Osteocyte (in vitro differentiated cells): ENCODE measurements at places on chromosomes 16 and 17. TPM values are rescaled to one million over a fixed set of nuclear protein-coding genes. Genes with fewer than 3 reads are reported as not detected.
A peak's percentile ranks its signal among the peaks of the same experiment; 100 is the strongest.

DNA sequence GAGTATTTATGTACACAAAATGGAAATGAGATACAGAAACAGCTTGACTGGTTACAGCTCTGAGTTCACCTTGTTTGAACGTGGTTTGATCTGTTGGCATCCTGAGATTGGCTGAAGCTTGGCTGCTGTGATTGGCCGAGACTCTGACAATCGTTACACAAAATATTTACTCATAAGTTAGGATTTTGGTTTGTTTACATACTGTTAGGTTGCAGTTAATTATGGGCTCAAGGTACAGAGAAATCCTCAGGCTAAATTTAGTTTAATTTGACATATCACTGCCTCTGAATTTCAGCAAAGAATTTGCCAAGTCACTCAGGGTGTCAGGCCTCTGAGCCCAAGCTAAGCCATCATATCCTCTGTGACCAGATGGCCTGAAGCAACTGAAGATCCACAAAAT, 227.3 kb downstream of the COPRS start:
- no peak for DNase-seq

GRCh38 chr16:68065716-68066305, 19.4 kb upstream of the NFATC3 start:
- peak; percentile 46 for DNase-seq

DNA sequence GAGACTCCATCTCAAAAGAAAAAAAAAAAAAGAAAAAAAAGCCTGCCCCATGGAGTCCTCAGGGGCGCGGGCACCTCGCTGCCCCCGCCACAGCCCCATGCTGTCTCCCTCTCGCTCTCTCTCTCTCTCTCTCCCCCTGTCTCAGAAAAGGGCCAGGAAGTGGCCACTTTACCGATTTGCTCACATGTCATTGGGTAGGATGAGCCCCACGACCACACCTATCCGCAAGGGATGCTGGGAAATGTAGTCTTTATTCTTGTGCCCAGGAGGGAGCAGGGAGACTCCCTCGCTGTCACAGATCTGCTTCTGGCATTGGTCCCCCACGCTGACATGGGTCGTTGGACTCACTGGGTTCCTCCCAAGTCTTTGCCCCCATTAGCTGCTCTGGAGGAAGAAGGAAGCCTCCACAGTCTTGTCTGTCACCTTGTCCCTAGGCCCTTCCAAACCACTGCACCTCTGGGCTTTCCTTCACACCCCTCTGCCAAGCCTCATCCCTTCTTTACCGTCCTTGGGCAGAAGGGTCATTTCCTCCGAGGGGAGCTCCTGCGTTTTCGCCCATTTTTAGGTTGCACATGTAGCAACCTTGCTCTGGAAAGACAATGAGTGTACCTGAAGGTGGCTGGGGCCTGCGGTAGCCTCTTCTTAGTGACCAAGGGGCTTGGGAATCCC, 6.9 kb upstream of the GJD3 start:
- no peak for DNase-seq

NOG gene
- total RNA-seq = not detected in 2 replicates

DNA sequence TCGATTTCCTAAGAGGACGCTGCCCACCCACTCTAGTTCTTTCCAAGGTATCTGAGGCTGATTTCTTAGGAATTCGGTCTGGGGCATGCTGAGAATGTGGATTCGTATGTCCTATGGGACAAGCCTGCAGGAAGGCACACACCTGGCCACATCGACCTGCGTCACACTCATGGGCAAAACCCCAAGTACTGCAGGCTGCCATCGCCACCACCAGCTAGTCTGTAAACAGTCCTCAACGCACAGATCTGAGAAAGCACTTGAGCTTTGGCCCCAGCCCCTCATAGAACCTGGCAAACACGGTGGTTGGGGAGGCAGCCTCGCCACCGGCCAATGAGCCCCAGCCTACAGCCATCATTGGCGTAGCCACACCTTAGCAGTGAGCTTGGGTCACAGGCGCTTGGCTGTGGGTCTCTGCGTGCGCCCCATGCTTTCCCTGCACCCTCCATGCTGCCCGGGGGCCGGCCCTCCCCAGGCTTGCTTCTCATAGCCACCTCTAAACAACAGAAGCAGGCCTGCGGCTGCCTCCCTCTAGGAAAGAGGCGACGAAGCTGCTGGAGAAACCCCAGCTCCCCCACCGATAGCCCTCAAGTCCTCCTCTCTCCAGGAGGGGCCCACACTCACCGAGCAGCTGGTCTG, 75.1 kb downstream of the ZNF778 start:
- DNase-seq = no peak

SMIM36 gene
- total RNA-seq = not detected in 2 replicates

TRPV3 gene
- 0.08 and 0.50 TPM in 2 replicates for total RNA-seq

- DNase-seq = no peak
Observed at GRCh38 chr17:72772331-72772821, 320.1 kb downstream of the SLC39A11 start.

- DNase-seq = peak; percentile 62
Observed at GRCh38 chr17:31678431-31678830, 180.6 kb downstream of the COPRS start.

- DNase-seq = no peak
Observed at GRCh38 chr17:6276711-6277110, 158.2 kb downstream of the AIPL1 start.

- DNase-seq = no peak
Observed at GRCh38 chr16:87431926-87432325, 39.8 kb downstream of the MAP1LC3B start.

- DNase-seq = no peak
Observed at GRCh38 chr16:6125483-6126259, 1028.1 kb upstream of the EEF2KMT start.

CD300LF gene
- total RNA-seq = not detected in 2 replicates

DNA sequence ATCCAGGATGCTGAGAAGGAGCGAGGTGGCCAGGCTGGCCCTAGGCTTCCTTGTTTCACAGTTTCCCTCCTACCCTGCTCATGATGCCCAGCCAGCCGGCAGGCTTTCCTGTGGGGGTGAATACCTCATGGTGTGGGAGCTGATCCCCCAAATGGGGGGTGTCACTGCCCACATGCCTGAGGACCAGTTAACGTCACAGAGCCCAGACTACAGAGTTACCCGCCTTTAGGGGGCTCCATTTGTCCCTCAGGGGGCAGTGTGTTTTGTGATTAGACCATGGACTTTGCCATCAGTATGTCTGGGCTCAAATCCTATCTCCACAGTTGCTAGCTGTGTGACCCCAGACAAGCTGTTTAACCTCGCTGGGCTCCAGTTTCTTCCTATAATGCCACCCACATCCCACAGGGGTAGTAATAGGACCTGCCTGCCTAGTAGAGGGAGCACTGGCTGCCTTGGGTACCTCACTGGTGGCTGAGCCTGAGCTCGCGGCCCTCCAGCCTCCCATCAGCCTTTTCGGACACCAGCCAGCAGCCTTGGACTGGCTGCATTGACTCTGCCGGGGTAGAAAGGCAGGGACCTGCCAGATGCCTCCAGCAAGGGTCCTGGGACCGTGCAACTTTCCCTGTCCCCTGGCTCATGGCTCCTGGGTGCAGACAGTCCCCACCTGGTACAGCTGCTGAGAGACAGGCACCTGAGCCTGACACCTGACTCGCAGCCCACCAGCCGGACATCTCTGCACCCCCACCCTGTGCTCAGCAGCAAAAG, 87.5 kb upstream of the GSE1 start:
- no peak for DNase-seq

- DNase-seq = no peak
Observed at GRCh38 chr17:42284024-42284369, 4.3 kb upstream of the STAT5A start.

- peak; percentile 98 for DNase-seq
Observed at GRCh38 chr17:82518826-82519810, at the start of gene FOXK2. Gene FOXK2, plus strand, starts transcription at chr17:82519732. Its CDS starts 157 bp downstream, at chr17:82519889.

KRT28 gene
- not detected in 2 replicates for total RNA-seq

SHISA9 gene
- 0.05 TPM in 1 of 2 replicates, not detected in the other for total RNA-seq

- DNase-seq = no peak
Observed at GRCh38 chr16:14672403-14672971, 21.6 kb downstream of the PLA2G10 start.

GRCh38 chr16:67708368-67708771, 10.7 kb downstream of the GFOD2 start:
- DNase-seq = no peak

DNA sequence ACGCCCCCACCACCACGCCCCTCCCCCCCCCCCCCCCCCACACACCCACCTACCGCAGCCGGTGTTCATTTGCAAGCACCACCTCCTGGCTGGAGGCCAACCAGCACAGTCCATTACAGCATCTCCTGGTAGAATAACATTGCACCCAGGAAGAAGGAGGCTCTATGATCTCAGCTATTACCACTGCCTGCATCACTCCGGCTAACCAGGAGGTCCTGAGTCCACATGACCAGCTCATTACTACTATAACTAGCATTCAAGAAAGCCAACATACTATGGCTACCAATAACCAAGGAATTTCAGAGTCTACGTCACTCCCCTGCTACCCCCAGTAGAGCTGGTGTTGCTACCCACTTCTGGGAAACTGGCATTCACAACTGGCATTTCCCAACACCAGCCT, 81.1 kb upstream of the ALOX12 start:
- no peak for DNase-seq

DNA sequence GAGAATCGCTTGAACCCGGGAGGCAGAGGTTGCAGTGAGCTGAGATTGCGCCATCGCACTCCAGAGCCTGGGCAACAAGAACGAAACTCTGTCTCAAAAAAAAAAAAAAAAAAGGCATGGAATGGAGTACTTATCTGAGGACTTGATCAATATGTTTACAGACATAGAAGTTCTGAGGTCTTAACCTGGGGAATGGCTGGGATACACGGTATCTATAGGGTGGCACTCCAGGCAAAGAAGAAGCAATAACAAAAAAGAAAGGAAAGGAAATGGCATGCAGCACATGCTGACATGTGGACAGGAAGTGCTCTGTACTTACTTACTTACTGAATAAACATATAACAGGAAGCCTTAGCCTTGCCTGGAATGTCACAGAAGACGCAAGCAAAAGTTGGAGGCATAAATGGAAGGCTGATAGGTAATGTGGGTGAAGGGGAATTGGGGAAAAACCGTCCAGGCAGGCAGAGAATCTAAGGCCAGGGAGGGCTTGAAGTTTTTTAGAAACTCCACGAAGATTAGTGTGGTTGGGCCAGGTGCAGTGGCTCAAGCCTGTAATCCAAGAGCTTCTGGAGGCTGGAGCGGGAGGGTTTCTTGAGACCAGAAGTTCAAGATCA, 10.1 kb upstream of the SPOP start:
- no peak for DNase-seq

CALCOCO2 gene
- 94.4 and 102 TPM in 2 replicates for total RNA-seq

PIK3R5 gene
- total RNA-seq = not detected in 2 replicates

GRCh38 chr17:16425698-16426659, 10.6 kb downstream of the TRPV2 start:
- no peak for DNase-seq

GRCh38 chr17:9315360-9315759, 260.3 kb downstream of the STX8 start:
- DNase-seq = no peak

CDH13 gene
- total RNA-seq = 27.0 and 30.7 TPM in 2 replicates
